ENCODE measurements at places on chromosomes 3 and 15.
A peak's percentile ranks its signal among the peaks of the same experiment; 100 is the strongest.

GRCh38 chr3:179288845-179289244 is 34.0 kb upstream of the ZNF639 start:
- no peak for DNase-seq

GRCh38 chr3:151903501-151903991 is 30.1 kb downstream of the SUCNR1 start:
- no peak for DNase-seq

DNA sequence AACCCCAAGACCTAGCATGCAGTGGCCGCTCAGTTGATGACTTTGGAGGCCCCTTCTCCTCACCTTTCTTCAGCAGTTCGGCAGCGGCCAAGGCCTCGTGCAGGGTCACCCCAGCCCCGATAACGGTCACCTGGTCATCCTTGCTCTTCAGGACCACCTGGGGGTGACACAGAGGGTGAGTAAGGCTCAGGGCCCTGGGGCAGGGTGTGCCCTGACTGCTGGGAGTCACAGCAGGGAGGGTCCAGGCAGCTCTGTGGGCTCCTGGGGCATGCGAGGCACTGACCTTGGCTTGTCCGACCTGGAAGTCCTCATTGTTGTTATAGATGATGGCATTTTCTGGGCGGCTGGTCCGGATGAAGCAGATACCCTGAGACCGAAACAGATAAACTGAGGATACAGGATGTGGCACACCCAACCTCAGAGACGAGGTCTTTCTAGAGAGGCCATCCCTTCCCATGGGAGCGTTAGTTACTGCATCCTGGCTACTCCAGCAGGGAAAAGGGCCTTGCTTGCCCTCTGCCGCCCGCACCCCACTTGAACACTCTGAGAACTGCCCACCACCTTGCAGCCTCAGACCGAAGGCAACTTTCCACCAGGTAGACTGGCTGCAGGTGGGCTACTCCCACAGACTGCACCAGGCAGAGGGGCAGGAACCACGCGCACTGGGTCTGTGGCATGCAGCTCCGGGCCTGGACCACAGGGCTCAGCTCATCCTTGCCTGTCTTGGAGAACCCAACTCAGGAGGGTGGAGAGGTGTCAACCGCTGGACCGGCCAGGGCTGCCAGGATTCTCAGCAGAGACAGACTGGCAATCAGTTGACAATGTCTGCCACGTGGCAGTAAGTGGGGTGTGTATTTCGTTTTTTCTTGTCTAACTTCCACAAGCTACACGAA is 27.6 kb downstream of the TKT start:
- DNase-seq: no peak

- DNase-seq: no peak
These were observed 104.6 kb downstream of the LSM3 start for GRCh38 chr3:14283092-14283812.

GRCh38 chr15:70053716-70054229 is 43.9 kb downstream of the TLE3 start:
- no peak for DNase-seq

DNA sequence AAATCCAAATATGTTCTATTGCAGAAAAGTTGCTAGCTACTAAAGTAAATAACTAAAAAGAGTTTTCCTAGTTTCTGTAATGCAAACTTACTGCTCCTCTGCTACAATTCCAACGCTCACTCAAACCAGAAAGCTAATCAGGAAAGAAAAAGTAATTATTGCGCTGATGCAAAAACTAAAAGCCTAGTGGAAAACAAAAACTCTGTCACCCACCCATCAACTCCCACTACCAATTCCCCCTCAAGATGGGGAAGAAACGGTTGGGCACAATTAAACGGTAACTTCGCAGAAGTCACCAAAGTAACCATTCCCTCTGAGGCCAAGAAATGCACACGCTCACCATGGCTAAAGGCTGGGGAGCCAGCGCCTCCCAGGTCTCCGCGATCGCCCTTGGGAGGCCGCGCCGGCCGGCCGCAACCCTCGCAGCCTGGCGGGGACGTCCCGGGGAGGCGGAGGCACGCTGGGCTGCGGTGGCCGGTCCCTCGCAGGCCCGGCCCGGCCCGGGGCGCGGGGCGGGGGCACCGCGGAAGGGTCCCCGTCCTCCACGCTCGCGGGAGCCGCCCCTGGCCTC is 684 bp downstream of the SLTM start:
- no peak for DNase-seq

GRCh38 chr3:193884027-193884426 is 251.9 kb upstream of the HES1 start:
- DNase-seq: no peak

DNA sequence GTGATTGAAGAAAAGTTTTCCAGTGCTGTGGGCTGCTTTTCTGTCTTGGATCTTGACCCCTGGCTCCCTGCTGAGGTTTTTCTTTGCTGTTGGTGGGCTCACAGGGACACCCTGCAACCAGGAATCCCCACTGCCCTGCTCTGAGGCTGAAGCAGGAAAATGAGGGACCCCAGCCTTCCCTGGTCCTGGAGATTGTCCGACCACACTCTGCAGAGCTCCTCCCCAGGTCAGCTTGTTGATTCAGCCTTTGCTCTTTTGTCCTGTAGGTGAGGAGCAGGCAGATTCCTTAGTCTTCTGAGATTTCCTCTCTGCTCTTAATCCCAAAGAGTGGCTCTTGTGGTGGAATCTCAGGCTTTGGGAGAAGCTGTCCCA is 194.5 kb downstream of the RPLP1 start:
- peak; percentile 3 for DNase-seq

GRCh38 chr3:25385807-25386460 is 42.1 kb upstream of the RARB start:
- no peak for DNase-seq

- DNase-seq: no peak
These were observed 117.1 kb downstream of the CHDH start for GRCh38 chr3:53729159-53729558.

DNA sequence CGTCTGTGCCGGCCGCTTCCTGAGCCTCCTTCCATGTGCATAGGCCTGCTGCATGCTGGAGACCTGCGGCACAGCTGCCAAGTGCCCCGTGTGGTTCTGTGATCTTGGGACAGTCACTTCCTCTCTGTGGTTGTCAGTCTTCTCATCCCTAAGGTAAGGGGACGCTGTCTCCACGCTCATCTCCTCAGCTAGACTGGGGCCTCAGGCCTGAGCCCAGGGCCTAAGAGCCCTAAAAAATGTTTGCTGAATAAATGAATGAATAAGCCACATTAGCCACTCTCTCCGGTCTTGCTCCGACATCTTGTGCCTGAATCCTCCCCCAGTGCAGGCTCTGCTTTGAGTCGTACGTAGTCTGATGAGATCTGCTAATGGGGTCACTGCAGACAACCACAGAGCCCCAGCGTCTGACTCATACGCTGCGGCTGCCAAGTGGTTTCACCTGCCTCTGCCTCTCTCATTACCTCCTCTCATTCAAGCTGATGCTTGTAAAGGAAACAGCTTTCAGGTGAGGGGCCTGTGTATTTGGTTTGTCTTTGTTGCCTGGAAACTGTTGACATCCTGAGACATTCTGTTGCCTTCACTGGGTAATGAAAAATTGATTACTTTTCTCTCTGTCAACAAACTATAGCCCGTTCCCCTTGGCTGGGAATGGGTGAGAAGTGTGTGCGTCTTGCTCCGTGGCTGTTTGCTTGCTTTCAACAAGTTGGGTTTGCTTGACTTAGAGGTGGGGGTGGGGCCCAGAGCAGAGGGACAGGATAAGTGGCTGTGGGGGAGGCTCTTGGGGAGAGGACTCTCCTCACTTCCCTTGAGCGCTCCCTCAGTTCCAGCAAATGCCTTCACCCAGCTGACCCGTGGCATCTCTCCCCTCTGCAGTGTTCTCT is 15.9 kb downstream of the RPLP1 start:
- peak; percentile 82 for DNase-seq

- no peak for DNase-seq
These were observed 38.0 kb upstream of the RFTN1 start for GRCh38 chr3:16551342-16551976.

DNA sequence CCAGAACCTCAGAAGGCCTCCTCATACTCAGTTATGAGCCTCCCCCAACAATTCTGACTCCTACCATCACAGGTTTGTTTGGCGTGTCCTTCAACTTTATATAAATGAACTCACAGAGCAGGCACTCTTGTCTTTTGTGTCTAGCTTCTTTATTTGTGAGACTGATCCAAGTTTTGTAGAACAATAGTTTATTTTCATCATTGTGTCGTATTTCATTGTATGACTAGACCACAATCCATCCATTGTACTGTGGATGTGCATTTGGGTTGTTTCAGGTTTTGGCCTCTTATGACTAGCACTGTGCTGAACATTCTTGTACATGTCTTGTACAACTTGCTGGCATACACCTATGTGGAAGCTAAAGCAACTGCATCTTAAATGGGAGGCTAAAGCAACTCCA is 292.8 kb upstream of the LYSMD4 start:
- no peak for DNase-seq

- no peak for DNase-seq
These were observed 5.1 kb downstream of the ABI3BP start for GRCh38 chr3:100988080-100988479.

- no peak for DNase-seq
These were observed 204.7 kb downstream of the SV2B start for GRCh38 chr15:91304786-91305185.

DNA sequence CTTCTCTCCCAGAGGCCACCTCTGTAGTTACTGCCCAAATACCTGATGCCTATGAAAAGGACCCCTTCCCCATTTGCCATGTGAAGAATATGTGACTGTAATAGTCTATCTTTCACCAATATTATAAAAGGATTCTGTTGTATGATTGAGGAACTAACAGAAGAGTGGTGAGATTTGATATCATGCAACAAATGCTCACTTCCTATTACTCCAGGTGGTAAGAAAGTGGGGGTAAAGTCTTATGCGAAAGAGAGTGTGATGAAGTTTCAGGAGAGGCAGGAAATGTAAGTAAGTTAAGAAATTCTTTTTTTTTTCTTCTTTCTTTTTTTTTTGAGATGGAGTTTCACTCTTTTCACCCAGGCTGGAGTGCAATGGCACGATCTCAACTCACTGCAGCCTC is 24.4 kb upstream of the RAP2B start:
- no peak for DNase-seq

DNA sequence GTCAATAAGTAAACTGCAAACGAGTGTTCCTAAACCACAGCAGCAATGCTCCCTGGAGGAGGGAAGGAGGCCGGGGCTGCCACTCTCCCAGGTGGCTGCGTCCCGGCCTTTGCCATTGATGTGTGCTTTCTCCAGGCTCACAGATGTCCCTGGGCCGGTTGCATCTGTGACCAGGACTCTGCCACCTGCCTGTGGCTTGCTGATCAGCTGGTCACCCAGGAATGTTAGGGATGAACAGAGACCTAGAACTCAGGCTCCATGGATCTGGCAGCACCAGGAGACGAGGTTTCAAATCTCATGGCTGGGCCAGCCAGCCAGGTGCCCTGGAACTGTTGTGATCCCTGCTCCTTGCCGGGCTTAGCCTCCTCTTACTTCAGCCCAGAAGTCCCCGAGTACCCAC is 65.7 kb downstream of the KLF15 start:
- DNase-seq: no peak

DNA sequence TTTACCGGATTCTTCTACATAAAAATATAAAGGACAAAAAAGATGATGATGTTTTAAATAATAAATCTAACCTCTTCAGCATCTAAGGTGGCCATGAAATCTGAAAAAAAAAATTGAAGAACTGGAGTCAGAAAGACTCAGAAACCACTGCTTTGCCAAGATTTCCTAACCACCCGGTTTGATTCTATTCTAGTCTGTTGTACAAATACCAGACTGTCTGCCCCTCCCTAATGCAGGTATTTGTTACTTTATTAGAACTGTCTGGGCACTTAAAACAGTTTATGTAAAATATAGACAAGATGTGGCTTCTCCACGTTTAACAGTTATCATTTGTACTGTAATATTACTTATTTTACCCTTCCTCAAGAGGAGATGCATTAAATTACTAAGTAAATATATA is 48.8 kb downstream of the UACA start:
- no peak for DNase-seq

DNA sequence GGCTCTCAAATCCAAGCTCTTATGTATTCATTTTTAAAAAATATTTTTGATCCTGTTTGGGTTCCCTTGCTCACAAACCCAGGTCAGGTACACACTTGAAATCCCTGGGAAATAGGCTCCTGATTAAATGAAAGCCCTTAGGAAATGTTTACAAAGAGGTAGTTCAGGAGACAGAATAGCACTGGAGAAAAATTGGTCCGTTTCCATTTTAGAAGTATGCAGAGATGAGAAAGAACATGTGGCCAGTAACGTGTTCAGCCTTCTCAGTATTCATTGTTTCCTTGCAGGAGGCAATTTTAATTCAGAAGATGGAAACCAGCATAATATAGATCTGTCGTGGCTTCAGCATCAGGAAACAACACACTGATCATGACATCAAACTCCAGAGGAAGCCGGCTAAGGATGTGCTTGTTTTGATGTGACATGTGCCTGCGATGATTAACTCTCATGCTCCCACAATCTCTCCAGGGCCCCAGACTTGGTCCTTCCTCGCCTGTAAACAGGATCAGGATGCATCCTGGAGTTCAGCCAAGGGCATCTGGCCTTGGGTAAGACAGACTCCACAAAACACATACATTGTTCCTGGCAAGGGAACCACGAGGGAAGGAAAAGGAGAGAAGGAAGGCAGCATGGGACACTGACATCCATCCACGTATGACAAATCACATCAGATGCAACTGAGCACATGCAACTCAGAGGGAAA is 350.5 kb upstream of the THBS1 start:
- no peak for DNase-seq

- no peak for DNase-seq
These were observed 410.3 kb upstream of the TBL1XR1 start for GRCh38 chr3:177607589-177607988.

DNA sequence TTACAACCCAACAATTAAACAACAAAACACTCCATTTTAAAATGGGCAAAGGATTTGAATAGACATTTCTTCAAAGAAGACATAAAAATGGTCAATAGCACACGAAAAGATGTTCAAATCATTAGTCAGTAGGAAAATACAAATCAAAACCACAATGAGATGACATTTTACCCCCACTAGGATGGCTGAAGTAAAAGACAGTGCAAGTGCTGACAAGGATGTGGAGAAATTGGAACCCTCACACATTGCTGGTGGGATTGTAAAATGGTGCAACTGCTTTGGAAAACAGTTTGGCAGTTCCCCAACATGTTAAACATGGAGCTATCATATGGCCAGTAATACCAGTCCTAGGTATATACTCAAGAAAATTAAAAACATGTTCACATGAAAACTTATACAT is 11.6 kb downstream of the GALNT15 start:
- no peak for DNase-seq

DNA sequence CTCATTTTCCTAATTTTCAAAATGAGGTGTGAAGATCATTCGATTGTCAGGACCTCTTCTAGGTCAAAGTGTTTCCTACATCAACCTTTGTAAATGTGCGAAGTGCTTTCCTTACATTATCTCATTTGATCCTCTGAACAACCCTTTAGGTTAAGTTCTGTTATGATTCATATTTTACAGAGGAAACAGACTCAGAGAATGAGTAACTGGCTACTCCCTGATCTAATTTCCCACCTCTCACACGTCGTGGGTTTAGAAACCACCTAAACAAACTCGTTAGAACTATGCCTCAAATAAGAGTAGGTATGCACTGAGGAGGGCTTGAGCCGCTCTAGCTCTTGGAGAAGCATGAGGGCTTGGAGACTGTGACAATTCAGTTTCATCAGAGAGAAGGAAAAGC is 148.6 kb downstream of the CD47 start:
- peak; percentile 40 for DNase-seq

Data from stimulated activated CD8-positive, alpha-beta memory T cell treated with anti-CD3 and anti-CD28 coated beads, Interleukin-4, amount 100 ng/mL, for 48 hours (primary cell).